PC-3 (cell line): ENCODE measurements at places on chromosomes 4 and X. TPM values are rescaled to one million over a fixed set of nuclear protein-coding genes. Genes with fewer than 3 reads are reported as not detected.

DNA sequence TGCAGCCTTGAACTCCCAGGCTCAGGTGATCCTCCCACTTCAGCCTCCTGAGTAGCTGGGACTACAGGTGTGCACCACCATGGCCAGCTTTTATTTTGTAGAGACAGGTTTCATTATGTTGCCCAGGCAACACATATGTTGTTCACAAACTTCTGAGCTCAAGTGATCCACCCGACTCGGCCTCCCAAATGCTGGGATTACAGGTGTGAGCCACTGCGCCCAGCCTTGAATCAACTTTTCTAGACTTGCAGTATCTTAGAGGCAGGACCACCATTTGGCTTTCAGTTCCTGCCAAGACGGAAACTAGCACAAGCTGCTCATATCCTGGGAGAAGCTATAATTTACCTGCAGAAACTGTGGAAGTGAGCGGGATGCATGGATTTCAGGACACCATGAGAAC lies 19.9 kb downstream of the NAT8L start:
- no peak for DNase-seq

- DNase-seq = no peak
Measured at GRCh38 chr4:38876636-38877035, 9.0 kb downstream of the FAM114A1 start.

DNA sequence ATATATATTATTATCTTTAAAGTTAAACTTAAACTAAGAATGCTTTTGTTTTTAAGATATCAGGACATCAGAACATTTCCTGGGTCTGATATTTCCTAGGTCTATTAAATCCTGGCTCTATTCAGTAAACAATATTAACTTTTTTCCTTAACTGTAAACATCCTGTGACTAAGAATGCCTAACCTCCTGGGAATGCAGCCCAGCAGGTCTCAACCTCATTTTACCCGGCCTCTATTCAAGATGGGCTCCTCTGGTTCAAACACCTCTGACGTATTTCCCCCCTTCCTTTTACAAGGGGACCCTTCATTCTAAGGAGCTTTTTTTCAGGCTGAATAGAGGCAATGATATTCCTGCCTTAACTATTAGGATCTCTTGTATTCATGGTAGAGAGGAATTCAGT lies 35.8 kb upstream of the DYNLT3 start:
- peak; percentile 87 for DNase-seq

- peak; percentile 49 for DNase-seq
Measured at GRCh38 chr4:110088670-110089069, 109.7 kb downstream of the ELOVL6 start.

- DNase-seq = peak; percentile 75
Measured at GRCh38 chr4:120156120-120156718, 89.6 kb upstream of the MAD2L1 start.

RPL10 gene
- total RNA-seq = 2,879 and 3,401 TPM in 2 replicates

PLP1 gene
- not detected in 2 replicates for total RNA-seq
